Brain (organoid and tissue), 16 donors: ENCODE measurements at places on chromosomes 1 and 21.

DNA sequence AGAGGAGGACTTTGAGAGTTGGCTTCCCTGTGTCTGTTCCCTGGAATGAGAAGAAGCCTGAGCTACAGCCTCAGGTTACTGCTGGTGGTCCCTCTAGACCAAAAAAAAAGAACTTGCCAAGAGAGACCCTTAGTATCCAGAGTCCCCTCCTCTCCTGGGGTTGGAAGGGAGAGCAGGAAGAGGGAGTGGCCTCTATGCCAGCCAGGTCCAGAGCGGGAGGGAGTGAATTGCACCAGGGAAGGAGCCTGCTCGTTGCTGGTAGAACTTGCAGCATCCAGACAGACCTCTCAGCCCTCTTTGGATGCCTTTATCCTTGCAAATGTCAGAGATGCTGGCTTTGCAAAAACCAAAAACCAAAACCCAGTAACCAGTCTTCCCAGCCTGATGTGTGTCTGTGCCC lies 491.3 kb upstream of the VAMP3 start:
- no peak for DNase-seq

GRCh38 chr21:15848634-15849560 lies 119.1 kb downstream of the USP25 start:
- no peak for DNase-seq

- DNase-seq: no peak
Observed at GRCh38 chr1:12171206-12172041, 4.6 kb downstream of the TNFRSF1B start.

DNA sequence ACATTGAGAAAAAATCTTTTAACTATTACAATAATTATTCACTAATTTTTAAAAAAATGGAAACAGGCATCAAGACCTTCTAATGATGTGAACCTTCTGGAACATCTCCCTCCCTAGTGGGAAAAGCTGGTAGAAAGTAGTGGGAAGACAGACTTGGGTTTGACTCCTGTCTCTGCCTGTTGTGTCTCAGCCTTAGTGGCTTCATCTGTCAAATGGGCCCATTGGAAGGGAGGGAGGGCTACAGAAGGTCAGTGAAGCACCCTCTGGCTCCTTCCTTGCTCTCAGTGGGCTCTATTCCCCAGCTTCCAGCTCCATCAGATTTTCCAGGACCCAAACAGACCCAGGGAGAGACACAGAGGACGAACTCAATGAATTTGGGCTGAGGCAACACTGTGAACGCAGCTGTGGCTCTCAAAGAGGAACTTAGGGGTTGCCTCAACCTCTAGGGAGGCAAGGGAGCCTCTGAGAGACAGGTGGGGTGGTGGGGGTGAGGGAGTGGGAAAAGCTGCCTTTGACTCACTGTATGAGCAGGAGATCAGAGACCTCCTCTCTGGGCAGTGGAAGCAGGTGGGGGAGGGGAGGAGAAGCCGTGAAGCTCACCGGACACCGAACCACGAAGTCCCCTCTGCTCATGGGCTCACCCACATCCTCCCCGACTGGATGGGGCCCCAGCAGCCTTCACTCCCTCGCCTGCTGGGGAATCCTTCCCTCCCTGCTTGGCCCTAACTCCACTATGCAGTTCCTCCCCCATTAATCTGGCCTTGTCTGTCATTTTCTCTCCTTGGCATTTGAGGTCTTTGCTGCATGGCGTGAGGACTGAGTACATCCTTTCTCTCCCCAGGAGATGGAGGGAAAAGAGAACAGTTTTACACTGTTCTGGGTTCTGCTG lies 4.5 kb downstream of the CNR2 start:
- DNase-seq: no peak

DNA sequence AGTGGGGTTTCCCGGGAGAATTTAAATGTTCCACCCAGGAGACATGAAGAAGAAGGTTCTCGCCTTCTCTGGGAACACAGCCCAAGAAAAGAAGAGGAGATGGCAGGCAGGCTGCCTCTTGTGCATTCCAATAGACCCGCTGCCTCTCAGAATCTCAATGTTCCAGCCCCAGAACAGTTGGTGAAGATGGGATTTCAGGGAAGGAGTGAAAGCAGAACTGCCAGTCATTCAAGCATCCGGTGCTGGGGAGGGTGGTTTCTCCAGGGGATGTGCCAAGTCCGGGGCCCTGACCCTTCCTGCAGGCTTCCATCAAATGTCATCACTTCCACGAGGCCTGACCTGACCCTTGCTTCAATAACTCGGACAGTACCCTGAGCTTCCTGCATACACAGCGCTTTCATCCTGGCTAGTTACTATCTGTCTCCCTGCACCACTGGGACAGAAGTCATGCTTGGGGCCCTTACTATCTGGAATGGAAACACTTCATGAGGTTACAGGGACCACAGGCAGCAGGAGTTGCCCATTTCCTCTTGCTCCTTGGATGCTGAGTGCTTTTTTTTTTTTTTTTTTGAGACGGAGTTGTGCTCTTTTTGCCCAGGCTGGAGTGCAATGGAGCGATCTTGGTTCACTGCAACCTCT lies 386.6 kb upstream of the POU3F1 start:
- DNase-seq: peak; percentile 37

DNA sequence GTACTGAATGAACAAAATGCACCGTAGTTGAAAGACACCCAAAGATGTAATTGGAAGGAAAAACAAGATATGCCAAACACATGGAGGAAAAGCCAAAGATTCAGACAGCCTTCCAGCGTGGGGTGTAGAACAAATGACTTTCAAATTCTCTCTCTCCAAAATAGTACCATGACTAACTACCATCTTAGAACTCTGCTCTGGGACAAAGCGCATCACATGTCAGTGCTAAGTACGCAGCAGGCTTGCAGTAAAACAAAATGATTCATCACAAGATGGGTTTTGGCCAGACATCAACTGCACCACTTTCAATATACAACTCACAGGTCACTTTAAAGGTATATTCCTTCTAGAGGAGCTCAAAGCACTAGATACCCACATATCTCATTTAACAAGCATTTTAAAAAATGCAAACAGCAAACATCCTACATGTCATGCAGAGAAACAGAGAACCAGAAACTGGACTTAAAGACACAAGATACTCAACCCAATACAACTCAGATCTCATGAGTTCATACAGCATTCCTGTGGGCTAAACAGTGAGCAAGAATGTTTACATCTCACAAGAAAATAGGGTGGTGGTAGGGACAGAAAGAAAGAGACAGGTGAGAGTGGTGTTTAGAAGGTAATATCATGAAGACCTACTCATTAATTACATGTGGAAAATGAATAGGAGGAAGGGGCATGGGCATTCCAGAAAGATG lies 75.7 kb downstream of the BCAR3 start:
- no peak for DNase-seq

DNA sequence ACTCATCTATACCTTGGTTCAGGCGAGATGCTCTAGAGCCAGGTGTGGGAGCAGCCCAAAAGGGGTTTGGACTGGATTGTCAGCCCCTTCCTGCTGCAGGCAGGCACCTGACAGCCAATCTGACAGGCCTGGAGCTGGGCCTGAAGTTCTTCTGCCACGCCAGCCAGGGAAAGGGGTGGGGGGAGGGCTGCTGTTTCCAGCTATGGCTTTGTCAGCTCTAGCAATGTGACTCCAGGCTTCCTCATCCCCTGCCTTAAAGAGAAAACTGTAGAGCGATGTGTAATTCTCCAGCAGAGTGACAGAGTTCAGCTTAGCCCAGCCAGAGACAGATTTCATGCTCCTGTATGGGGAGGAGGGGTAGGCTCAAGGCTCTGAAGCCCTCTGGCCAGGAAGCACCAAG lies 30.3 kb downstream of the WNT4 start:
- peak; percentile 19 for DNase-seq

DNA sequence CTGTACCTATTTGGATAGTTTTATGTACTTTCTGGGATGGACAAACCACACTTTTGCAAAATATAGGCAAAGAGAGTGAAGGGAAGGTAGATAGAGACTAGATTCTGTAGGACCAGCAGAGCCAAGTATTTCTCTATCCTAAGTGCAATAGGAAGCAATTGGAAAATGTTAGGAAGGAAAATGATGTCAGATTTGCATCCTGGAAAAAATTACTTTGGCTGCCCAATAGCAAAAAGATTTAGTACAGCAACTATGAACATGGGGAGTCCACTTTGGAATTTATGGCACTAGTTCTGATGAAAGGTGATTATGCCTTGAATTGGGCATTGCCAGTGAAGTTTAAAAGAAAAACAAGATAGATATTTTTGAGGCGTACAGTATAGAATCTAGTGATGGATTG lies 50.7 kb upstream of the CACYBP start:
- DNase-seq: no peak

DNA sequence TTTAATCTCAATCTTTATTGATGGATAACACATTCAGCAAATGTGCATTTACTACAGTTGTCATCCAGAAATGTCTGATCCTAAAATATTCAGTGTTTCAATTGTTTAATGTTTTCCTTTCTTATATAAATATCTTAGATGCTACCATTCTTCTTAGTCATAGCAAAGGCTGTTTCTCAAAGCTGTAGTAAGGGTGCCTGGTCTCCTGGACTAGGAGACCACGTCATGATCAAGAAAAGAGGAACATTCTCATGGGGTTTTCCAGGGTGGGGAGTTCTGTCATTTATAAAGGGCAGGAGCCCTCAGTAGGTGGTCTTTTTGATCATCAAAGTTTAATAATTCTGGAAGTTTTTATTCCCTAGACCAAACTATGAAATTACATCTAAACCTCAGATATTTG lies 292.8 kb downstream of the HMCN1 start:
- DNase-seq: no peak

- no peak for DNase-seq
Observed at GRCh38 chr1:159922511-159923202, 2.6 kb downstream of the TAGLN2 start.

- DNase-seq: no peak
Observed at GRCh38 chr1:176939993-176940392, 224.5 kb downstream of the ASTN1 start.

GRCh38 chr1:24043345-24044032 lies 63.4 kb upstream of the SRSF10 start:
- no peak for DNase-seq

GRCh38 chr1:219085988-219086387 lies 87.7 kb upstream of the LYPLAL1 start:
- no peak for DNase-seq

DNA sequence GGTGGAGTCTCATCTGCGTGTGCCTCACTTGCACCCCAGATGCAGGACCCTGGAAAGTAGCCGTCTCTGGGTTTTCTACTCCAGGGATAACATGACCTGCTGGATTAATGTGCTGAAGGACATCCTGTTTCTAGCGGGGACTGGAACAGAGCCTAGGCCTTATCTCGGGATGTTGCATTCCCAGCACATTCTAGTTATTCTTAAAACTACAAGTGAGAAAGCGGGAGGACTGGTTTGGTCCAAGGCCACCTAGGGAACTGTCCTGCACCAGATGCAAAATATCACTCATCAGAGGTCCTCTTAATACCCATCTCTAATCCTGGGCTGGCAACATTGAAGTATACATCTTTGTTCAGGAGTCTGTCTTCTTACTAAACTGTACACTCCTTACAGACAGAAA lies 179.9 kb downstream of the ZC3H11B start:
- no peak for DNase-seq

GRCh38 chr1:108560189-108560873 lies 431 bp downstream of the EEIG2 start:
- peak; percentile 65 for DNase-seq

DNA sequence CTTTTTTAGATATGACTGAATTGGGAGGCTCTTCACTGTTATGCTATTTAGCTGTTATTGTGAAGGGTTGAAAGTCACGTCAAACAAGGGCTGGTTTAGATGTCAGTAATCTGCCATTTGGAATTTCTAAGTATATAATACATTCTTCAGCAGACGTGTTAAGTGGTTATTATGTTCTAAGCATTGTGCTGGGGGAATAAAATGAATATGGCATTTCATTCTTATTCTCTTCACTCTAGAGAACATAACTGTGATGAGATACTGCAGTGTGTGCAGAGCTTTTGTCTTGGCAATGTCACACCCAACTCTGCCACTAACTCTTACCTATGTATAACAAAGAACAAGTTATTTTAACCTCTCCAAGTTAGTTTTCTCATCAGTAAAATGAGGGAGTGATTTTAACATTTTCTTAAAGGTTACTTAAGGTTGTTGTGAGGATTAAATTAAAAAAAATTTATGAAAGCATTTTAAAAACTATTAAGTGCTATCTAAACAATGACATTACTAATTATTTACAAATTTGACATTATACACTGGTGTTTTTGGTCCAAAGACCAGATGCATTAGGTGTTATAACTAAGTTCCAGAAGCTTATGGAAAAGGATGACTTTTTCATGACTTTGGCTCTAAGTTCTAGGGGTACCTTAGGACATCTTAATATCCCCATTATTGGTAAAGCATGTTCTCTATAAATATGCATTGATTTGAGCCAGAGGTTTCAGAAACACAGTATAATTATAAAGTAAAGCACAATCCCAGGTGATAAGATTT lies 58.3 kb downstream of the SLC30A7 start:
- DNase-seq: no peak

GRCh38 chr1:69410457-69410850 lies 157.3 kb upstream of the LRRC7 start:
- DNase-seq: no peak

DNA sequence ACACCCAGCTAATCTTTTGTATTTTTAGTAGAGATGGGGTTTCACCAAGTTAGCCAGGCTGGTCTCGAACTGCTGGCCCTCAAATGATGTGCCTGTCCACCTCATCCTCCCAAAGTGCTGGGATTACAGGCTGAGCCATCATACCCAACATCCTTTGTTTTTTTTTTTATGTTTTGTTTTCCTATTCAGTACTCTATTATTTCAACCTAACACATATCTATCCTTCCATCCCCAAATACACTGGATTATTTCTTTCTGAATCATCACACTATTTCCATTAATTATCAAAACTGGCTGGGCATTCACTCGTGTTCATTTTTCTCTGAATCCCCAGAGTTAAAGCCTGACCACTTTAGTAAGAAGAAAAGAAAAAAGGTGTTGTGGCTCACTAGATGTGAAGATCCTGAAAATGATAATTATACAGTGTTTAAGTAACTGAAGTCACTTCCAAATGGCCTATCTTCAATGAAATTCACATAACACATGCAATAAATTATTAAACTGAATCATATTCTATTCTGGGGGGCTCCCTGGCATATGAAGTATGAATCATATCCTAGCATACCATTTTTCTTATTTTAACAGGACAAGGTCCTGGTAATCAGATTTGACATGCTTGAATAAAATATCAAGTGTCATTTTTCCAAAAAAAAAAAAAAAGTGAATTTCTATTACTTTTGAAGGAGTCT lies 1754.2 kb downstream of the BRINP3 start:
- no peak for DNase-seq

DNA sequence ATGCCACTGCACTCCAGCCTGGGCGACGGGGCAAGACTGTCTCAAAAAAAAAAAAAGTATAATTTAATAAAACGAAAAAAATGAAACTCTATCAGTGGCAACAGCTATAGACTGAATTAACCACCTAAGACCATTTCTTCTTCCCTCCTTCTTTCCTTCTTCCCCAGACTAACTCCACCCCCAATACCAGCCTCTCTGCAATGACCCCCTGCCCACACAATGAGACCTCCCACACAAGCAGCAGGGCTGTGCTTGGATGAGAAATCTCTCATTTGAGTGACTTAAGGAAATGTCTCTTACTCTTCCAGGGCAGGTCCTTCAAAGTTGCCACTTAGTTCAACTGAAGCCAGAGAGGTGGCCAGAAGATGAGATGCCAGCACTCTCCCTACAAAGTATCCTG lies 94.5 kb upstream of the SYT6 start:
- no peak for DNase-seq
